ENCODE measurements at places on chromosomes 7 and 10. TPM values are rescaled to one million over a fixed set of nuclear protein-coding genes. Genes with fewer than 3 reads are reported as not detected.
A peak's percentile ranks its signal among the peaks of the same experiment; 100 is the strongest.

DNA sequence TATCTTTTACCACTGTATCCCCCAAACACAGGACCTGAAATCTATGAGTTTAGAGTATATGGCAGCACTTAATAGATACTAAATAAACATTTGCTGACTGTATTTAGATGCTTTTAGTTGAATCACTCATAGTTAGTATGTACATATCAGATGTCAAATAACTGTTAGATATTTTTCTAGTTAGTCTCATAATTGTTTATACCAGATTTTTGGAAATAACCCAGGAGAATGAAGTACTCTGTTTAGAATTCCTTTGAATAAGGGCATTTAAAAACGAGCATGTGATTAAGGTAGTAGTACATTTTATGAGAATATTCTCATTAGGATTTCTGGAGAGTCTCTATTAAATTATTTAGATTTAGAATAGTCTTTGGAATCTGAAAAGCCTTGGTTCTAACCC, 22.3 kb upstream of the ZEB1 start:
- DNase-seq = no peak

- DNase-seq = peak; percentile 20
Observed at GRCh38 chr7:44279286-44279685, 46.1 kb downstream of the CAMK2B start.

Gene TUBAL3
- total RNA-seq = 0.12 TPM

GRCh38 chr7:12674053-12674452, 13.4 kb upstream of the ARL4A start:
- no peak for DNase-seq

DNA sequence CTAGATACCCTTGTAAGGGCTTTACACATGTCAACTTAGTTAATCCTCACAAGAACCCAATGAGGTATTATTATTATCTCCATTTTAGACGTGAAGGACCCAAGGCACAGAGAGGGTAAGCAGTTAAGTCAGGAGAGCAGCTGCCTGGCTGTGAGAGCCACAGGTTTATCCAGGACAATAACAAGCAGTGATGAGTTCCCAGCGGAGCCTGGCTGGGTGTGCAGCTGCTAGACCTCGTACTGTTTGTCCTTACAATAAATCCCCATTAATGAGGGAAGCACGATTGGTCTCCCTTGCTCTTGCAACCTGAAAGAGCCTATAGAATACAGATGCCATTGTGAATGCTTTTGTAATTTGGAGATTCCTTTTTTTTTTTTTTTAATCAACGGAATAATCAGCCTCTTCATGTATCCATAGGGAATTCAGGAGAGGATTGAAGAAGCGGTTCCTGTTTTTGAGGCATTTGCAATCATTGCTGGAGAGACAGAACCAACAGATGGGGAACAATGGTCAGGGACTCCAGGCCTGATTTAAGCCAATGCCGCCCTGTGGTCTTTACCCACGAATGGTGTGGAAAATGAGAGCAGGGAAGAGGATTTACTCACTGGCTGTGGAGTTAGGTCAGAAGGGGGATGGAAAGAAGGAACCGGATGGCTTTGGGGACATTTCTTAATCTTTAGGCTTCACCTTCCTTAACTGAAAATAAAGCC, 12.3 kb upstream of the ASB4 start:
- no peak for DNase-seq

GRCh38 chr7:141702047-141702567, at the start of gene DENND11:
DENND11 (minus strand) TSS chr7:141702166; CDS start chr7:141702153, 13 bp downstream.
- peak; percentile 77 for DNase-seq

GRCh38 chr7:92997152-92997551, 120.6 kb downstream of the SAMD9 start:
- DNase-seq = no peak

- peak; percentile 66 for DNase-seq
Observed at GRCh38 chr10:79490400-79491142, 21.8 kb upstream of the EIF5AL1 start.

Gene NUTM2D
- 5.6 TPM for total RNA-seq

- no peak for DNase-seq
Observed at GRCh38 chr10:35352512-35352911, 16.2 kb downstream of the CCNY start.

- no peak for DNase-seq
Observed at GRCh38 chr7:19619122-19619521, 89.7 kb downstream of the POLR1F start.

Gene SYT15
- total RNA-seq = 3.6 TPM

- no peak for DNase-seq
Observed at GRCh38 chr10:95818668-95819067, 62.7 kb downstream of the ENTPD1 start.

- no peak for DNase-seq
Observed at GRCh38 chr7:47145186-47145725, 436.7 kb downstream of the TNS3 start.

GRCh38 chr7:29319719-29320521, 125.3 kb downstream of the CHN2 start:
- DNase-seq = no peak

Gene A1CF
- total RNA-seq = not detected

- no peak for DNase-seq
Observed at GRCh38 chr10:61600399-61600798, 62.3 kb upstream of the CABCOCO1 start.

DNA sequence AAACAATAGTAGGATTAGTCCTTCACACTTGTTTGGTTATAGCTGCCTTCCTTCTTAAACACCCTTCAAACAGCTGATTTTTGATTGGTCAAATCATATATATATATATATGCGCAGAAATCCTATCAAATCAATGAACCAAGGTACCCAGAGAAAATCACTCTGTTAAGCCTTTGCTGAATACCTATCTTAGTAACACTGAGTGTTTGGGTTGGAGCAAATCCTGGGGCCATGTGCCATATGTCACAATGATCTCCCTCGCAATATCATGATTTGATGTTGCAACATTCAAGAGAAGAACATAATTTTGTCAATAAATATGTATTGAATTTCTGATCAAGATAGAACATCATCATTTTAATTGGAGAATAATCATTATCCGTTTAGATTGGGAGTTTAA, 795.6 kb downstream of the REEP3 start:
- DNase-seq = no peak

Gene C7orf57
- total RNA-seq = not detected

DNA sequence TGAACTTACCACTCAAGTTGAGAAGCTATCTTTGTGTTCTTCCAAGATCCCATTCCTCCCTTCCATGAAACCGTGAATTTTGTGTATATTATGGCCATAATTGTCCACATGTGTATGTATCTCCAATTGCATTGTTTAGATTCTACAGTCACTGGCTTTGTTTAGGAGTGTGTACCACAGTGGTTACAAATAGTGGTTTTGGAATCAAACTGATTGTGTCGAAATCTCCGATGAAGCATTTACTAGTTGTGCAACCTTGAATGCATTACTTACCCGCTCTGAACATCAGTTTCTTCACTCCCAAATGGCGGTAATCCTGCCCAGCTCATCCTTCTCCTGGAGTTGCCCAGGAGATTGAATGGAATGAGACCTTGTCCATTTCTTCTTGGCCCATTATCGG, 145.0 kb upstream of the ZNF32 start:
- DNase-seq = no peak

GRCh38 chr10:73113551-73113950, 3.3 kb downstream of the NUDT13 start:
- no peak for DNase-seq

- no peak for DNase-seq
Observed at GRCh38 chr7:22127835-22128527, 182.3 kb upstream of the CDCA7L start.

DNA sequence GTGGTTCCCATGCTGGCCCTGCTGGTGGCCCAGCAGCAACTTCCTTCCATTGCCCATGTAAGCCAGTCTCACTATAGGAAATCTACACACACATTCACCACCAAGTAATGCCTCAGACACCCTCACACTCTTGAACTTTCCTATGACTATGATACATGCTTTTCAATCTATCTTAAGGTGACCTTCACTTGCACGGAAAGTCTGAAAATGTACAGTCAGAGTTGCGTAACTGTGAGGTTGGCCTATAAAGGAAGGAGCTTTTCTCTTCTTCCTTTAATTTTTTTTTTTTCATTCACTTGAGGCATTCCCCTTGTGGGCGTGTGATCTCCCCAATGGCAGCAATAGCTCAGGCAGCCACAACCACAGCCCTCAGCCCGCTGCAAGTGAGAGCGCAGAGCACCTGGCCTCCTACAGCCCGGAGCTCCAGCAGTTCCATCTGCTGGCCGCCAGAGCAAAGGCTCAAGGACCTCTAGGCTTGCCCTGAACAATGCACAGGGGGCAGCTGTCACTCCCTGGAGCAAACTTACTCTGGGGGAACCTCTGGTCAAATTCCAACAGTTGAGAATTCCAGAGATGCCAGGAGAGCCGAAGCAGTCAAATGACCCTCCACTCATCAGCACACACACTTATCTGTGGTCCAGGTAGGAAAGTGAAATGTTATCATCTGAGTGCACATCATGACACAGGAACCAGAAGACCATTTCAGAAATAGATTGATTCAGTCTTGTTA, 123.1 kb upstream of the ADO start:
- peak; percentile 32 for DNase-seq

Gene FAM237B
- not detected for total RNA-seq

DNA sequence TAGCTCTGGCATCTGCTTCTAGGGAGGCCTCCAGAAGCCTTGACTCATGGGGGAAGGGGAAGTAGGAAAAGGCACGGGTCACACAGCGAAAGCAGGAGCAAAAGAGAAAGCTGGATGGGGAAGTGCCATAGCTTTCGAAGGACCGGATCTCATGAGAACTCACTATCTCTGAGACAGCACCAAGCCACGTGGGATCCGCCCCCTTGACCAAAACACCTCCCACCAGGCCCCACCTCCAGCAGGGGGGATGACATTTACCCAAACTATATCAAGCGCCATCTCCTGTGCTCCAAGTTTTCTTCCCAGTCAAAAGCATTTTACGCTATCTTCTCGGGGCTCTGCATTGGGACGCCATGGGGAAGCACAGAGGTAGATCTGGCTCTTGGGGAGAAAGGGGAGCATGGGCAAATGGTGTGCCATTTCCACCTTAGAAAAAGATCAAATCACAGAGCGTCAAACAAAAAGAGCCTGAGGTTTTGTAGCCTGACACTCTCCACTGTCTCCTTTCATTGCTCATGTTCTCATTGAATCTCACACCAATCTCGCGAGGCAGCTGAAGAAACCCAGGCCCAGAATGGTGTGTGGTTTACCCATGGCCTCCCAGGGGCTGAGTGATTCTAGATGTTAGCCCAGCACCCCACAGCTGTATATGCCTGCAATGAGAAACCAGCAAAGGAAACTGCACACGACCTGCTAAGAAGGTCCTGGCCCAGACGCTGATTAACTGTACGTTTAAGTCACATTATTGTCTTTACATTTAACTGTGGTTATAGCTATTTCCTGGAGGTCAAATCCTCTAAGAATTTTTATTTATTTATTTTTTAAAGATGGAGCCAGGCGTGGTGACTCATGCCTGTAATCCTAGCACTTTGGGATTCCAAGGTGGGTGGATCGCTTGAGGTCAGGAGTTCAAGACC, 8.1 kb upstream of the OLAH start:
- no peak for DNase-seq

Gene CALML3
- not detected for total RNA-seq

DNA sequence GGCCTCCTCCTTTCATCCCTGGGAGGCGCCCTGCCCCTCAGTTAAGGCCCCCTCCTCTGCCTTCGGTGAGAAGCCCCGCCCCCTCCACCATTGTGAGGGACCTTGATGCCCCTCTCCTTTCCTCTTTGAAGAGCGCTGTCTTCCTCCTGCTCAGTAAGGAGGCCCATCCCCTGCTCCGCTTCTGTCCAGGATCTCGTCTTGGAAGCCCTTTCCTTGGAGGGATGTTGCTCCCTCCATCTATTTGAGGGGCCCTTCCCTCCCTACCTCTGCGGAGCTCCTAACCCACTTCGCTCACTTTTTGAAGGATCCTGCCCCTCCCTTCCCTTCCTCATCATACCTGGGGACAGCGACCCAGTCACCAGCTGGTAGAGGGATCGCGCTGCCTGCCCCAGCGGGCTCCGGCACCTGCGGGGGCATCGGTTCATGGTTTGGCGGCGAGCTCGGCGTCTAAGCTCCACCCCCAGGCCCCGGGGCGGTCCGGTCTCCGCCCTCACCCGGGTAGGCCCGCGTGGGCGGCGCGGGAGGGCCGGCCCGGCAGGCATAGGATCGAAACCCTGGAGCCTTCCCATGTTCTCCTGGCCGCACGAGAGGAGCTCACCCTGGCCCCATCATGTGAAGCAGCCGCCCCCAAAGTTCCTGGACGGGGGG, 4.1 kb downstream of the KCNIP2 start:
- DNase-seq = peak; percentile 72

Gene SMKR1
- total RNA-seq = not detected

DNA sequence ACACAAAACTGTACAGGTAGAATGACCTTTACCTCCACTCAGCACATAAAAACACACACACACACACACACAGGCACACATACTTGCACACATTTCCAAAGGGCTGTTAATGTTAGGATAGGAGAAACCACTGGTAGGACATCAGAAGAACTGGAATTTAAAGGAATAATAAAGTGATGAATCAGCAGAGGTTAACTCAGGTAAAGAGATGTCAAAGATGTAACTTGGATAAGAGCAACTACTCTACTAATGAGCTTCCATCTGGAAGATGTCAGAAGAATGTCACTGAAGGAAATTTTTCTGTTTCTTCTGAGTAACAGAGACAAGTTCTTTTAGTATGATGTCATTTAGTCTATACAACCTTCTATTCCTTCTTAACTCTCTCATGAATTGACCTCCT, 26.4 kb upstream of the GPR37 start:
- DNase-seq = no peak

Gene HOXA2
- total RNA-seq = 0.12 TPM

Gene RARRES2
- total RNA-seq = 18.7 TPM

DNA sequence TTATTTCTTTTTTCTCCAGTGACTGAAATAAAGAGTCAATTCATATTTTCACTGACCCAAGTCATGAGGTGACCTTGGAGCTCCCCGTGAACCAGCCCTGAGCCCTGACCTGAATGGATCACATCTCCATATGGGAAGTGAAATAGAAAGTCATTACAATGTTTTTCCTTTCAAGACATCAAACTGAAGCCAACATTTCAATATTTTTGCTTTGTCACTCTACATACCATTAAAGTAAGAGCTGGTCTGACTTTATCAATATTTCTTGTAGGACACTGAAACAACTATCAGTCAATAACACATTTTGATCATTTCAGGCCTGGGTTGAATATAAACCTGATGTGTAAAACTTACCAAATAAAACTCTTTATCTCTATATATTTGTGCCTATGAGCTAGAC, 249.8 kb upstream of the PHF14 start:
- DNase-seq = no peak

Measured in left ventricle myocardium superior (tissue), 1 donor.